ENCODE measurements at places on chromosomes 1 and 21.

- peak; percentile 63 for DNase-seq
Observed at GRCh38 chr1:12342401-12343003, 112.7 kb downstream of the VPS13D start.

GRCh38 chr1:6003568-6004411 lies 11.6 kb upstream of the NPHP4 start:
- DNase-seq: no peak

DNA sequence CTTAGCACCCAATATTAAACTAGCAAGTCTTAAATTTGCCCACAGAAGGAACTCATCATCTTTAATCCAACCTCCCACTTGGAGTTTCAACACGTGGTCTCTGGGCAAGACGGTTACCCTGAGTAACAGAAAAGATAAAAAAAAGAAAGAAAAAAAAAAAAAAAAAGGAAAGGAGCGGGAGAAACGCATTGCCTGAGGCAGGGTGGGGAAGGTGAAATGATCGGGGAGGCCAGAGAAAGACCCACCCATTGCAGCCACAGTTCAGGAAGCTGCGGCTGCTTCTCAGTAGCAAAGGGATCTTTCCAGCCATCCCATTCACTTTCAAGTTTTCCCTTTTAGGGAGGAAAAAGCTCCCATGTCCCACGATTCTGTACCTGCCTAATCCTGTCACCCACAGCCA lies 32.0 kb upstream of the OTUD3 start:
- DNase-seq: no peak

DNA sequence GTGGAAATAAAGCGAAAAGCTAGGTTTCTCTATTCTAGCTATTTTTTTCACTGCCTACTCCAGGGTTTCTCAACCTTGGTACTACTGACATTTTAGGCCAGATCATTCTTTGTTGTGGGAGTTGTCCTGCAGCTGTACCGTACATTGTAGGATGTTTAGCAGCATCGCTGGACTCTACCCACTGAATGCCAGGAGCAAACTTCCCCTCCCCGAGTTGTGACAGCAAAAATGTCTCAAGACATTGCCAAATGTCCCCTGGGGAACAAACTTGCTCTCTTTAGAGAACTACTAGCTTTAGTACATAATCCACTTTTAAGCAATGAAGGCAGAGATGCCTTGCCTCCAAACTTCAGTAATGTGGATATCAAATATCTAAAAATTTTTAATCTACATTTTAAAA lies 122.8 kb downstream of the PLPPR5 start:
- no peak for DNase-seq

GRCh38 chr1:94322696-94323095 lies 85.3 kb upstream of the ARHGAP29 start:
- peak; percentile 68 for DNase-seq

GRCh38 chr1:229883504-229884200 lies 183.4 kb upstream of the GALNT2 start:
- DNase-seq: peak; percentile 22

DNA sequence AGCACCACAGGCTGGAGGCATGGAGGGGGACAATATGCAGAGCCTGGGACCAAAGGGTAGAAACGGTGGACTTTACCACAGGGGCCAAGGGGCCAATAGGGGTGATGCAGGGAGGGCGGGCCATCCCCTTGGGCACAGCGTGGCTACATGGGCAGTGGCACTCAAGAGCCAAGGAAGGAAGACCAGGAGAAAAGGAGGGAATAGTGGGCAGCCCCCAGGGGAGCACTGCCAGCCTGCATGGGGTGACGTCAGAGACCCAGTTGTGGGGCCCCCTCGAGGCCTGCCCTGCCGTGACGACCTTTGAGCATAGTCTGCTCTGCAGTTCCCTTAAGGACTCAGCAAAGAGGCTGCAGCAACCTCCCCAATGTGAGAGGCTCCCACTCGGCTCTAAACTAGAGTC lies 95.5 kb upstream of the TMPRSS2 start:
- DNase-seq: no peak

- DNase-seq: peak; percentile 68
Observed at GRCh38 chr21:32007456-32007855, 134.6 kb downstream of the HUNK start.

Measured in islet precursor cell (in vitro differentiated cells).